ENCODE measurements at places on chromosomes 3 and 15.

DNA sequence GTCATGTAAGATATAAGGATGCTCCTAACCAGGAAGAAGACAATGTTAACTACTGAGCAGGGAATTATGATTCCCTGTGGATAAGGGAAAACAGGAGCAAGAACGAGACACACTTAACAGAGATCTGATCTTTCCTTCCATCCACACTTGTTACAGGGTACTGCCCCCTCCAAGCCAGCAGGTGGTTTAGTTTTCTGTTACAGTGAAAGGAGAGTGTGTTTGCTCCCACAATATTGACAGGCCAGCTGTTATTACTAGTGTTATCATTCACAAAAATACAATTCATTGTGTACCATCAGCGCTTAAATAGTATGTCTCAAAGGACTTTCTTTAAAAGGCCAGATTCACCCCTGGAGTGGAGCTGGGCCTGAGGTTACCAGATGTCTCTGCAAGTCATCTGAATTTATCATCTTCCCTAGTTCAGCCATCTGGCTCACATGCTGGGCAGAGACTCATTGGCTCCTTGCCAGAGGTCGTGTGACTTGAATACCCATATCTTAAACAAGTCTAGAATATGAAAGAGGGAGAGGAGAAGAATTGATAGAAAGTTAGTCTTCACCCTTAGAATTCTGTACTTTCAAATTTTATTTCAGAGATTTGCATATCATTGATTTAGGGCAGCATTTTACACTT, 16.8 kb upstream of the FMN1 start:
- DNase-seq = no peak

DNA sequence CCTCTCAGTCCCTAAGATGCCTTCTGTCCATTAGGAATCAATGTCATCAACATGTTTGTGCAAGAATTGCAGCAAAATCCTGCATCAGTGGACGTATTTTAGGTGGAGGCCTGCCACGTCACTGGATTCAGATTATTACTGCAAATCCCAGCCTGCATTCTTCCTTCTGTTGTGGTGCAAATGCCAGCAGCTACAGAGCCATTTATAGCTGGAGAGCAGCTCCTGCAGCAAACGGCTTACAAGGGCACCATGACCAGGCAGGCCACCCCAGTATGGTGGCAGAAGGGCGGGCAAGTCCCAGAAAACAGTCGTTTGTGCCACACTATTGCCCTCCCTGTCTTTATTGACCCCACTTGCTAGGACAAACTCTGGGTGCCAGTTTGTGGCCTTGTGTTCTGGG, 74.7 kb downstream of the SNRK start:
- DNase-seq = no peak

- DNase-seq = no peak
These were observed 47.9 kb downstream of the RNF13 start for GRCh38 chr3:149860881-149861280.

DNA sequence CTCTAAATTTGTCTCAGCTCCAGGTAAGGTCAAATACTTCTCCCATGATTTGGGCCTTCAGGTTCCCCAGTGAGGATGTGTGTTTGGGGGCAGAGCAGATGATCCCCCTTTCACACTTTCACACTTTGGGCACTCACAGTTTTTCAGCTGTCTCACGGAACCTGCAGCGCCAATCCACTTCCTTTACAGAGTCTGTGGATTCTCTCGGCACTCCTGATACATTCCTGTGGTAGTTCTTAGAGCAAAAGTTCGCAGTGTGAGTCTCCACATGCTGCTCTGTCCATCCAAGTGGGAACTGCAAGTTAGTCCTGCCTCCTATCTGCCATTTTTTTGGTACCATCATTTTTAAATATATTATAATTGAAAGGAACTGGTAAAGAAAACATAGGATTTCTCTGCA, 20.2 kb upstream of the CPOX start:
- no peak for DNase-seq

- peak; percentile 11 for DNase-seq
These were observed 36.2 kb downstream of the BBS4 start for GRCh38 chr15:72722071-72722696.

DNA sequence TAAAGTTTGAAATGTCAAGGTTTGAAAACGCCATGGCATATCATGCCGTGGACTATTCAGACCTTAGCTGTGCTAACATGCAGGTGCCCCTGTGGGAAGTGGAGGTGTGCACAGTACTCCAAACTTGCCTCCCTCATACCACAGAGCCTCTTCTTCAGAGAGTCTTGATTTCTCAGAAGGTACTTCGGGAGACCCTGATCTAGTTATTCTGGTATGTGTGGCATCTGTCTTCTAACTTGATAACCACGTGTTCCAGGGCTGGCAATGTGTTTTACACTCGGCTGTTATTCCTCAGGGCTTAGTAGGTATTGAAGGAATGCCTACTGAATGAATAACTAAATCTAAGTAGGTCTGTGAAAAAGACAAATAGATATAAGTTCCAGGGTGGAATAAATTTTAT, 309.9 kb downstream of the CLSTN2 start:
- no peak for DNase-seq

DNA sequence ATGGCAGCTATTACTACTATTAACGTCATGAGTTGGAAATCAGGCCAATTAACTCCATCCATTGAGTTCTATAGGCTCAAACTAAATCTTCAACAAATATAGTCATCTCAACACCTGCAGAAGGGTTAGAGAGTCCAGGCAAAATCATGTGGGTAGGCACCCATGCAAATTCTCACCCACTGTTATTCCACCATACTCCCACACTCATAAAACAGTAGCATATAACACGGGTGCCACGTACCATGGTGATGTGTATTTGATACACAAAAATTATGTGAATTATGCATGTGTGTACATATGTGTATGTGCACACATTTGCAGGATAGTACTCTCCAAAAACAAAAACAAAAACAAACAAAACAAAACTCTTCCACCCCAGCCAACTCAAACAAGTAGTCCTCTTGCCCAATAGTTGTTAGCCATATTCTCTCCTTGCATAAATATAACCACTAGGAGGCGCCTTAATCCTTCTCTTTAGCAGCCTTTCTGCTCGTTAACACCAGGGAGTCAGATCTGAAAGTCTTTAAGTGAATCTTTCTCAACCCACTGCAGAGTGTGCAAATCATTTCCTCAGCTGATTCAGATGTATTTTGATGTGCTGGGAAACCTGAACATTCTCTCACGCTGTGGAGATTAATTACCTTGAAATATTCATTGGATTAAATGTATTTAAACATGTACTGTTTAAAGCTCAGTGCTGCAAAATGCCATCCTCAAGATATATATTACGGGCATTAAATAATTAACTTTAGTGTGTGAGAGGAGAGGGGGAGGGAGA, 38.0 kb upstream of the COPB2 start:
- no peak for DNase-seq

DNA sequence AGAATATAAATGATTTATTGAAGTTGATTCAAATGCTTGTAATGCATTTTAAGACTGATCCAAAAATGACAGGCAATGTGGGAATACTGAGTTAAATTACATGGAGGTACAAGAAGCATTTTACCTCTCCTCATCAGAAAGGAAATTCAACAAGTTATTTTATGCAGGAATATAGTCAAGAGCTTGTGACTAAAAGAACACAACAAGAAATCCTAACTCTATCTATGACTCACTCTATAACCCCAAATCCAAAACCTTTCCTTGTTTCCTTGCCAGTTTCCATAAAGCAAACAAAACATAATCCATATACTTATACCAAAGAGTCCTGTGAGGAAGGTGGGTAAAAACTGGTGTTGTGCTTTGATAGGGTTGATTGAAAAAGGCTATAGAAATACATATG, 30.8 kb downstream of the SIN3A start:
- no peak for DNase-seq

- DNase-seq = no peak
These were observed 600.3 kb downstream of the OTOL1 start for GRCh38 chr3:162096874-162097273.

GRCh38 chr3:49715611-49716121, 3.8 kb downstream of the AMIGO3 start:
- DNase-seq = no peak

DNA sequence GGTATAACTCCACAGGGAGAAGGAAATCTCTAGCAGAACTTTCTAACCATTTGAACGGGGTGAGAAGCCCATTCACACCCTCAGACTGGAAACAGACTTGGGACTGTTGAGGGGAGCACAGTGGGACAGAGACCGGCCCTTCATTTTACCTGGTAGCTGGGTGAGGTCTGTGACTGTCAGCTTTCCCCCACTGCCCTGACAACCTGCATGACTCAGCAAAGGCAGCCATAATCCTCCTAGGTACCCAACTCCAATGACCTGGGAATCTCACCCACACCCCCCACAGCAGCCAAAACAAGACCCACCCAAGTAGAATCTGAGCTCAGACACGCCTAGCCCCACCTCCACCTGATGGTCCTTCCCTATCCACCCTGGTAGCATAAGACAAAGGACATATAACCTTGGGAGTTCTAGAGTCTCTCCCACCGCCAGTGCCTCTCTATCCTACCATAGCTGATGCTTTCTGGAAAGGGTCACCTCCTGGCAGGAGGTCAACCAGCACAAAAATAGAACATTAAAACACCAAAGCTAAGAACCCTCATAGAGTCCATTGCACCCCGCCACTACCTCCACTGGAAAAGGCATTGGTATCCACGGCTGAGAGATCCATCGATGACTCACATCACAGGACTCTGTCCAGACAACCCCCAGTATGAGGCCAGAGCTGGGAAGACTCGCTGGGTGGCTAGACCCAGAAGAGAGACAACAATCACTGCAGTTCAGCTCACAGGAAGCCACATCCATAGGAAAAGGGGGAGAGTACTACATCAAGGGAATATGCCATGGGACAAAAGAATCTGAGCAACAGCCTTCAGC, 28.0 kb downstream of the SENP7 start:
- DNase-seq = no peak

- no peak for DNase-seq
These were observed 361.6 kb downstream of the LSAMP start for GRCh38 chr3:116083683-116084082.

DNA sequence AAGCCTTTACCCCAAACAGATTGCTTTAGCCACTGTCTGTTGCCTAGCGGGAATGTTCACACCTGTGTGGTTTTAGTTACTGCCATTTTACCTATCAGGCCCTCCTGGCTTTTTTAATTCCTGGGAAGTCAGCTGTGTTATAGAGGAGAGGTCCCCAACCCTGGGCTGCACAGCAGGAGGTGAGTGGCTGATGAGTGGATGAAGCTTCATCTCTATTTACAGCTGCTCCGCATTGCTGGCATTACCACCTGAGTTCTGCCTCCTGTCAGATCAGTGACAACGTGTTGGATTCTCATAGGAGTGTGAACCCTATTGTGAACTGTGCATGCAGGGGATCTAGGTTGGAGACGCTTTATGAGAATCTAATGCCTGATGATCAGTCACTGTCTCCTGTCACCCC, 127.0 kb downstream of the MBNL1 start:
- no peak for DNase-seq

- DNase-seq = no peak
These were observed 33.8 kb downstream of the NR1I2 start for GRCh38 chr3:119815716-119816115.

- DNase-seq = no peak
These were observed 646.4 kb upstream of the ADAMTS9 start for GRCh38 chr3:65334045-65334665.

- no peak for DNase-seq
These were observed 4.6 kb downstream of the SUMF1 start for GRCh38 chr3:4462369-4463040.

DNA sequence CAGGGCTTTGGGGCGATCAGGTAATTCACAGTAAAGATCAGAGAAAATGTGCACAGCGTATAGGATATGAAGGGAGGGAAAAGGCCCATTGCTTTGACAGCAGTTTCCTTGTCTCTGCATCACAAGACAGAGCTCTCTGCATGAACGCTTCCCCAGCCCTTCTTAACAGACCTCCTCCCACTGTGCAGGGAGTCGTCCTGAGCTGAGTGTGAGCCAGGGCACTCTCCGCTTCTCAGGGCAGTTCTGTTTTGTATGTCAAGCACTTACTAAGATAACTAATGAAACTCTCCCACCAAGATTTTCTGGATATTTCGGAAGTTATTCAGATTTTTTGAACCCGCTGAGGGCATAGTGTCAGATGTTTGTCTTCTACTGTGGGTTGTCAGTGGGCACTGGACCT, 105.8 kb upstream of the C15orf61 start:
- no peak for DNase-seq

- no peak for DNase-seq
These were observed 20.7 kb upstream of the MFSD1 start for GRCh38 chr3:158781191-158781590.

DNA sequence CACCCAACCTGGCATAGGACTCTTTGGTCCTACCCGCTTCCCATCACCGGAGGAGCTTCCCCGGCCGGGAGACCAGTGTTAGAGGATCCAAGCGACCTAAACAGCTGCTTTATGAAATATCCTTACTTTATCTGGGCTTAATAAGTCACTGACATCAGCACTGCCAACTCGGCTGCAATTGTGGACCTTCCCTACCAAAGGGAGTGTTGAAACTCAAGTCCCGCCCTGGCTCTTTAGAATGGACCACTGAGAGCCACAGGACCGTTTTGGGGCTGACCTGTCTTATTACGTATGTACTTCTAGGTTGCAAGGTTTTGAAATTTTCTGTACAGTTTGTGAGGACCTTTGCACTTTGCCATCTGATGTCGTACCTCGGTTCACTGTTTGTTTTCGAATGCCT, 761.2 kb upstream of the LMCD1 start:
- DNase-seq = no peak

DNA sequence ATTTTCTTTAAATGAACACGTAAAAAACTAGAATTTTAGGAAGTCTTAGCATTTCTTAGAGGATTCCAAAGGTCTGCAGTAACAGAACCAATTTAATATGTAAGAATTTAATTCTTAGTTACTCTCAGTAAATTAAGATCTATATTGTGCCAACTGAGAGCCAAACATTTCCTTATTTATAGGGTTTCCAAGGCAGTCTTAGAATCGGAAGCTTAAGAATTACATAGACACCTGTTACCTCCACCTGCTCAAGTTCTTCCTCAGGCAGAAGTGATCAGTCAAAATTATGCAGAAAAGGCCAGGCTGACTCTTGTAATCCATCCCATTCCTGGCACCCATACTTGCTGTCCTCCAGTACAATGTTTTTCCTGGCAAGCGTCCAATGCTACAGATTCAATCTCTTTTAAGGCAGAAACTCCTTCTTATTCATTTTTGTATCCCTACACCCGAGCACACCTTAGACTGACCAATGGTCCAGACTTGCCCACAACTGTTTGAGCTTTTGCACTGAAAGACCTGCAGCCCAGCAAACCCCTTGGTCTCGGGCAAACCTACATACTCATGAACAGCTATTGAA, 64.3 kb downstream of the NCEH1 start:
- no peak for DNase-seq

All from C1 segment of cervical spinal cord (tissue), 14 donors.